T follicular helper cell (primary cell): ENCODE measurements at places on chromosomes 1 and 21.

GRCh38 chr1:29485096-29485925, 249.0 kb downstream of the PTPRU start:
- DNase-seq: no peak

- DNase-seq: no peak
These were observed 3.5 kb upstream of the PADI1 start for GRCh38 chr1:17201201-17202021.

DNA sequence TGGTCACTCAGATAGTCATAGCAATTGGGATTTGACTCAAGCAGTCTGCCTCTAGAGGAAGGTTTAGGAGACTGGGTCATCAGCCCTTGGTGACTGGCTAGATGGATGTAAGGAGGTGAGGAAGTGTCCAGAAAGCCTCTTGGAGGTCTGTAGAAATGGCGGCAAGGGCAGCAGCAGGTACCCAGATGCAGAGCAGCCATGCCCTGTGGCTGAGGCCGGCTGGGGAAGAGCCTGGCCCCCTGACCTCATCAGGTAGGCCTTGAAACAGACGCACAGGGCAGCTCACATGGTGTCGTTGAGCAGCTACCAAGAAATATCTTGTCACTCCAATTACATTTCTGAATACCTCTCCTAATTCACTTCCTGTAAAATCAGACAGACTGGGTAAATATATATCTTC, 98.2 kb downstream of the DMRTB1 start:
- DNase-seq: no peak

GRCh38 chr1:7407980-7408770, 362.9 kb upstream of the VAMP3 start:
- DNase-seq: no peak

- DNase-seq: no peak
These were observed 122.0 kb downstream of the SEC16B start for GRCh38 chr1:177847843-177848242.

DNA sequence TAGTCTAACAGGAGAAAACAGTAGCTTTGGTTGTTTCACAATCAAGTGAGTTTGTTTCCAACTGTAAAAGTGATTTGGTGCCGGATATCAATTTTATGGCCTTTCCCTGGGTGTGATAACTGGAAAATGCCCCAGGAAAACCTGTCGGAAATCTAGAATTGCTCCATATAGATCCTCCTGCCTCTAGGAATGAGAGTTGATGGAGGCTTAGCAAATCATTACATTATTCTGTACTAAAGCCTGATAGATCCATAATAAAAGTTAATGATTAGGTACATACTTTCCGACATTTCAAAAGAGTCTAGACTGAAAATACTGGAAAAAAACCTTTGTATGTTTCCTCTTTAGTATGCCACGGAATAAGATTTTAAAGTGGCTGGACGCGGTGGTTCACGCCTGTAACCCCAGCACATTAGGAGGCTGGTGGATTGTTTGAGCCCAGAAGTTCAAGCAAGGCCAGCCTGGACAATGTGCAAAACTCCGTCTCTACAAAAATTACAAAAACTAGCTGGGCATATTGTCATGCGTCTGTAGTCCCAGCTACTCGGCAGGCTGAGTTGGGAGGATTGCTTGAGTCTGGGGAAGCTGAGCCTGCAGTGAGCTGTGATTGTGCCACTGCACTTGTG, 70.0 kb upstream of the SLC45A1 start:
- no peak for DNase-seq
